ENCODE measurements at places on chromosomes 1 and 21.

DNA sequence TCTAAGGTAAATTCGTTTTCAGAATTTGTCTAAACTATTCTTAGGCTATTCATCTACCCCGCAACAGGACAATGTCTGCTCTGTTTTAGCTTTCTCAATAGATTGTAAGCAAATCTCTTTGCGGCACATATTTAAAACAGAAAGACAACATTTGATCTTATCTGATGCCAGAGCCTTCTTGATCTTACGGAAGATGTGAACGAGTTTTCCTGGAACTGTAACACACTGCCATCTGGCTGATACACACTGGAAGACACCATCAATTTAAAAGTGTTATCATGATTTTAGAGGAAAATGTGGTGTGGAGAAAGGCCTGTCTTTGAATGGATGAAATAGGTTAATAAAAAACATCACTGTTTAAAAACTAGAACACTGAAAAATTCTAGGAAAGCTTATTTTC lies 36.1 kb downstream of the COA6 start:
- no peak for DNase-seq

DNA sequence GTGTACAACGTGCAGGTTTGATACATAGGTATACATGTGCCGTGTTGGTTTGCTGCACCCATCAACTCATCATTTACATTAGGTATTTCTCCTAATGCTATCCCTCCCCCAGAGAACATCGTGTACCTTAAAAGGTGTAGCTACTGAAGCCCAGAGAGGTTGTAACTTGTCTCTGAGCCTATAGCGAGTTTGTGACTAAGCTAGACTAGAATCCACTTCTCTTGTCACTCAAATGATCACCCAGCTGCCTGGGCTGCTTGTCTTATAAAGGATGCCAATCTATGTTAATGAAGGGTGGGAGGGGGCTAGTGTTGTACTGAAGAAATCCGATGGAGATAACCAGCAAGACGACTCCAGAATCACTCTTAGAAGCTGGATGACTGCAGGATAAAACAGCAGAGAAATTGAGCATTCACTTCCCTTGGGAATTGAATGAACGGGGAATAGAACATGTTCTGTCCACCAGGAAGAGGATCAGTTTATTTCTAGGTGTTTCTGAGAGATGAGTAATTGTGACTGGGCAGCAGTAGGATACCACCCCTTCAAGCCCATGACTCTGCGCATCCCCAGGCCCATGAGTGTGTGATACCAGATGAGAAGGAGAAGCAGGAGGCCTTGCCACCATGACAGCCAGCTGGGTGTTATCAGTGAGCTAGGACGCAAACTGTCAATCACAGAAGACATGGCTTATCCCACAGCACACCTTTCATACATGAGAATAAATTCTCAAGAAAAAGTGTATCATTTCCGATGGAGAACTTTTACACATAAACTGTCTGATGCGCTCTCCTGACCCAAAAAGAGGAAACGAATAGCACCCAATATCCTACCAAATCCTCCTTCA lies 390.4 kb downstream of the NTNG1 start:
- DNase-seq = no peak

GRCh38 chr1:29309621-29310020 lies 73.3 kb downstream of the PTPRU start:
- DNase-seq = no peak

DNA sequence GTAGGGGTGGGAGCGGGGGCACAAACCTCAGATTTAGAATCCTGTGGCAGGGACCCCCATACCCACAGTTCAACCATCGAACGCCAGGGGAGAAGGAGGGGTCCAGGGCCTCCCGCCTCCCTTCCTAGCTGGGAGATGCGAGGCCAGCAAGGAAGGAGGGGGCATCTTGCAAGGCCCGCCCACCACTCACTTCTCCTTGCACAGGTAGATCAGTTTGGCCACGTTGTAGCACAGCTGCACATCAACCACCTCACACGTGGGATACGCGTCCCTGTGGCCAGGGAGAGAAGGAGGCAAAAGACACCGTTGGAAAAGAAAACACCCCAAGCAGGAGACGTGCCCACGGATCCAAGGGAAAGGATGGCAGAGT lies 19.6 kb downstream of the TMEM63A start:
- DNase-seq = no peak

DNA sequence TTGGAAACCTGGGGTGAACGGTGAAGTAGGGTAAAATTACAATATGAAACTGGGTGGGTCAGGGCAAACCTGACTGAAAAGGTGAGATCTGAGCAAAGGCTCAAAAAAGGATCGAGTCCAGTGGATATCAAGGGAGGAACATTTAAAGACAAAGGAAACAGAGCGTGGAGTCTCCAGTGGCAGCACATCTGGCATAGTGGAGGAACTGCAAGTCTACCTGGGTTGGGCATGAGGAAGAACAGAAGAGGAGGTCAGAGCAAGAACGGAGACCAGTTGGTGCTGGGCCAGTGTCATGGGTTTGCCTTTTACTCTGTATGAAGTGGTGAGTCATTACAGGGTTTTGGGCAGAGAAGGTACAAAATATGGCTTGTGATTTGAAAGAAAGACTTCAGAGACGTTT lies 163.7 kb downstream of the NTPCR start:
- DNase-seq = peak; percentile 33

DNA sequence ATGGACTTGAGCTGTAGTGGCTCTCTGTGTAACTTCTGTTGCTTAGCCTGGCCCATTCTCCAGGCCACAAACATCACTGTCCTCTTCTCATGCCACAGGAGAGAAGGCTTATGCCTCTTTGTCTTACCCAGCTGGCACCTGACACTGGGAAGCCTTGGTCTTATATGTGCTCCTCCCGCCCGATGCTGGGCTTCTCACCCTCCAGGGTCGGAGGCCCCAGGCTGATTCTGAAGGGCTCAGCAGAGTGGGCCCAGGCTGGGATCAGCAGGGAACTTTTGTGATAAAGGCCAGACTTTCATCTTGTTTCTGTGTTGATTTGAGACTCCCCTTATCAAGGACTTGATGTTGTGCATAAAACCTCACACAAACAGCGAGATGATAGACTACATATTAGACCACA lies 29.8 kb downstream of the TRPM2 start:
- DNase-seq = no peak

DNA sequence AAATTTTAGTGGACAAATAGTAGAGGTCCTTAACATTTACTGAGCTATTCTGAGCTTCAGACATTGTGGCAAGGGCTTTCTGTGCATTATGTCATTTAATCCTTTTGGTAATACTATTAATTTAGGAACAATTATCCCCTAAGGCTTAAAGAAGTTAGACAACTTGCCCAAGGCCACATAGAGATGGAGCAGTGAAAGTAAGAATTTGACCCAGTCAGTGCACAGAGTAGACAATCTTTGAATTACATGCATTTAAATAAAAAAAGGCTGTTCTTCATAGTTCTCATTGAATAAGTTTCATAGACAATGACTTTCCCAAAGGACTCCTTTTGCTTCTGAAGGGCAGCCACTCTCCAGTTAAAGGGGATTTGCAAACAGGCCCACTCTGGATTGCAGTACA lies 142.7 kb downstream of the RUNX1 start:
- no peak for DNase-seq

DNA sequence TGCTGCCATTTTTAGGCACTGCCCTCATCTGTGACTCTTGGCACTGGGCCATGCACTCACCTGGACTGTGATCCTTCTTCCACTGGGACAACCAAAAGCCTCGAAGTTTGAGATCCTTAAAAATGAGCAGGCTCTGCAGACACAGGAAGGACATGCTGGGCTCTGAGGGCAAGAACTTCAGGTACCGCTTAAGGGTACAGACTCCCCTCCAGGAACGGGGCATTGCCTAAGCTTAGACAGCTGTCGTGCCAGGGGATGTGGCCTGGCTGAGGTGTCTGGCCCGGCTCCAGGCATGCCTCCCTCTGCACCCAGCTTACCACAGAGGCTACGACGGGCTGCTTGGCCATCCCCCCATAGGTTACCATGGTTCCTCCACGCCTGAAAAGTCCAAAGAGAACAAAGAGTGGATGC lies 14.2 kb upstream of the SRSF4 start:
- DNase-seq = no peak

DNA sequence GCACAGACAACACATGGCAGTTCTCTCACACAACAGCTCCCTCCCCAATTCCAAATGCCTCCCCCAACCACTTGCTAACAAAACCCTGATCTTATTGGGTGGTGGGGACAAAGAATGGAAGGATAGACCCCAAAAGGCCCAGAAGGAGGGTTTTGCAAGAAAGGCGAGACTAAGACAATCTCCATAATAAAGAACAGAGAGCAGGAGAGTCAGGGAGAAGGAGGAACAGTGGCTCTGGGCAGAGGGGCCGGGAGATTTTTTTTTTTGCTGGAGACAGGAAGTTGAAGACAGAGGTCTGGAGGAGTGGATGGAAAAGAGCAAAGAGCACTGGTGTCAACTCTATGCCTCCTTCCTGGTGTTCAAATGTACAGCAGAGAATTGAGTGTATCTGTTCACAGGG lies 6.5 kb upstream of the C1QA start:
- DNase-seq = no peak

Measured in fibroblast of skin of right quadriceps (primary cell).